ENCODE measurements at places on chromosomes 4 and X. TPM values are rescaled to one million over a fixed set of nuclear protein-coding genes. Genes with fewer than 3 reads are reported as not detected.

Gene PHOX2B
- not detected for polyA plus RNA-seq

Gene PDZD4
- 2.1 TPM for polyA plus RNA-seq

Gene FRG2
- polyA plus RNA-seq = not detected

Gene MGAT4D
- polyA plus RNA-seq = not detected

Gene KLF8
- 2.0 TPM for polyA plus RNA-seq

Gene CTAG1A
- not detected for polyA plus RNA-seq

Gene NPY2R
- polyA plus RNA-seq = 0.63 TPM

Gene PDE6B
- 0.53 TPM for polyA plus RNA-seq

Gene CHIC1
- polyA plus RNA-seq = 10.4 TPM

Gene FAM184B
- polyA plus RNA-seq = 3.1 TPM

Gene POU4F2
- polyA plus RNA-seq = not detected

Gene SMR3B
- polyA plus RNA-seq = not detected

Gene CHRDL1
- polyA plus RNA-seq = 106 TPM

Gene MAPK10
- polyA plus RNA-seq = 144 TPM

Gene GAGE12E
- polyA plus RNA-seq = not detected

Gene SHROOM4
- not detected for polyA plus RNA-seq

Gene FHDC1
- polyA plus RNA-seq = 0.22 TPM

Gene RHOXF2
- 0.97 TPM for polyA plus RNA-seq

Gene TMPRSS11D
- not detected for polyA plus RNA-seq

Data from Purkinje cell (primary cell).